ENCODE measurements at places on chromosomes 3 and 15. TPM values are rescaled to one million over a fixed set of nuclear protein-coding genes. Genes with fewer than 3 reads are reported as not detected.

- peak; percentile 83 for DNase-seq
Observed at GRCh38 chr3:51389423-51390183, 1.5 kb upstream of the RBM15B start.

DNA sequence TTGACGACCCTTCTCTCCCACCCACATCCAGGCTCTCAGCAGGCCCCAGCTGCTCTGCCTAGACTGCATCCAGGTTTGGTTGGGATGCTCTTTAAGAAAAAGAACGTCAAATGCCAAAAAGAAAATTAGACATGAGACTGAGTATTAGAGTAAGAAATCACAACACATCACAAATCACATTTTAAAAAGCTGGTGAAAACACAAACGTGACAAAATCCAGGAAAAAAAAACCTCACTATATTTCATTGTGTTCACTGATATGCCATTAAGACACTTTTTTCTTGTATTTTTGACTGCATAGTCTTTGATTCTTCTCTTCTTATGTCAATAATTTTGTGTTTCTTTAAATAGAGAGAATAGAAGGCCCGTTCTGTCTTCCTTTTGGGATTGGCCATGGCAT lies 243.7 kb downstream of the TLE3 start:
- no peak for DNase-seq

The EID1 gene
- total RNA-seq: 168 TPM

GRCh38 chr15:101193120-101193644 lies 58.7 kb downstream of the CHSY1 start:
- DNase-seq: no peak

The GOLGA8J gene
- not detected for total RNA-seq

- peak; percentile 81 for DNase-seq
Observed at GRCh38 chr3:126157083-126157768, 23.2 kb downstream of the ALDH1L1 start.

GRCh38 chr15:41438206-41438605 lies 21.3 kb downstream of the RTF1 start:
- DNase-seq: no peak

- no peak for DNase-seq
Observed at GRCh38 chr3:67516496-67516895, 137.9 kb downstream of the SUCLG2 start.

The KBTBD13 gene
- not detected for total RNA-seq

The SPRED1 gene
- 40.9 TPM for total RNA-seq

The PRR20G gene
- not detected for total RNA-seq

DNA sequence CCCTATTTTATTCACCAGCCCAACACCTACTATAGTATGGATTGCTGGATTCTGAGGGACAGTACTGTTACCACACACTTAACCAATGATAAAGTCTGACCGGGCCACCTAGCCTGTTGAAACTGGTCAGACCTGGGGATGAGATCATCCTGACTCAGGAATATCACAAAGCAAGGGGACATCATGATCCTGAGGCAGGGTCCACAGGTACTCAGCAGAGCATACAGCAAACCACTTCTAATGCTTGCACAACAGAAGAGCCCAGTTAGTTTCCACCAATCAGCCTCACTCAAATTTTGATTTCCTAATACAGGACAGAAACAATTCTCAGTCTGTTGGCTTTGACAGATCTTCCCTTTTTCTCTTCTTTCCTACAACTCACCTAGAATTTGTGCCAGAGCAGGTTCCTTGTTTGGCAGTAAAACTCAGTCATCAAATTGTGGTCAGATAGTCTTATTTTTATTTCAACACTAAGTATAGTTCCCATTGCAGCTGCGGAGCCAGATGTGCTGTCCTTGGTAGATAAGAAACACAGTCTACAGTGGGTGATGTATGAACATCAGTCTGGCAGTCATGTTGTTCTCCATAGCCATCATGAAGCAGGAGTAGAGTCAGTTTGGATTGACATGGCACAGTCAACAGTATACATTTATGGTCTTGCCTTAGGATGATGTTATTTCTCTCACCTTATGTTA lies 90.1 kb upstream of the PRR23C start:
- no peak for DNase-seq

The KLHL6 gene
- not detected for total RNA-seq

The P2RY13 gene
- not detected for total RNA-seq

DNA sequence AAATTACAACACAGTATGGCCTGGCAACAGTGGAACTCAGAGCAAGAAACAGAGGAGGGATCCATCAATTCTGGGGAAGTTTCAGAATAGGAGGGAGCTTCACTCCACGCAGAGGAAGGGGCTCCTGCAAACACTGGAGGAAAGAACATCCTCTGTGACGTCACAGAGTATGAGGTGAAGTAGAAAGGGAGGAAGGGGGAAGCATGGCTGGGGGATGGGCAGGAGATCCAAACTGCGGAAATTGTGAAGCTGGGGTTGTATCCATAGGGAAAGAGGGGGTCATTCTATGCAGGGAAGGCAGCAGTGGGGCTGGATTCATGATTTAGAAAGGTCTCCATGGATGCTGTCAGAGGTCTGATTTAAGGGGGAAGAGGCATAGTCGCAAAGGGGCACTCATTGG lies 8.3 kb upstream of the SCN10A start:
- DNase-seq: no peak

DNA sequence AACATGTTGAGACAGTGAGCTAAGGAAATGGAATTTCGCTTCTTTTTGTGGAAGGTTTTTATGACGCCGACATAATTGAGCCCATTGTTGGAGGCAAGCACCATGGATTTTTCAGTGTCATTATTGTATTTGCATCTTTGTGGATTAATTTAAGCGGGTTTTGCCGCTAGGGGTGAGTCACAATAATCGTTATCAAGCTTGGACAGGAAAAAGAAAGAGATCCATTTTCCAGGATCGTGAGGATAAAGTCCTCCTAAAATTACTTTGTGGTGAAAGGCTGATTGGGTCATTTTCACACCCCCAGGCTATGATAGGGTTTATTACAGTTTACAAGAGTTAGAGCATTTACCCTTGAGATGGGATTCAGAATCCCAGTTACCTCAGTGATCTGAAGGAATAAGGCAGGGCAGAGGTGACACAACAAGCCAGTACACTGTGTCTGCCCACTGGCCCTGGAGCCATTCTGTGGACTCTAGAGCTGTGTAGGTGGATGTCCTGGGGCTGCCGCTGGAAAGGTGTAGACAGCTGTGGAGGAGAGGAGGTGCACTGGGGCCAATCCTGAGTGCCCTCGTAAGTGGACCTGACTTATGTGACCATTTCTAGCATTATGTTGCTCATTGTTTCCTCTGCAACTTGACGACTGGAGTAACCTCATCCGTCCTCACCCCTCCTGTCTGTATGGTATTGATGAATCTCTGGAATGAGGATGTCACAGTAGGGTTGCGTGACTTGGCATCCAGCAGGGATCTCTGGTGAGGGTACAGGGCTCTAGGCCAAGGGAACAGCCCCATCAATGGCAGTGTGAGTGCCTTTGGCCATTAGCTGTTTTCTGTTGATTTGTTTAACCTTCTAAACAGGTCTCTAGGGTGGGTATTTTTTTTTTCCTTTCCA lies 370.1 kb downstream of the LRTM1 start:
- no peak for DNase-seq

DNA sequence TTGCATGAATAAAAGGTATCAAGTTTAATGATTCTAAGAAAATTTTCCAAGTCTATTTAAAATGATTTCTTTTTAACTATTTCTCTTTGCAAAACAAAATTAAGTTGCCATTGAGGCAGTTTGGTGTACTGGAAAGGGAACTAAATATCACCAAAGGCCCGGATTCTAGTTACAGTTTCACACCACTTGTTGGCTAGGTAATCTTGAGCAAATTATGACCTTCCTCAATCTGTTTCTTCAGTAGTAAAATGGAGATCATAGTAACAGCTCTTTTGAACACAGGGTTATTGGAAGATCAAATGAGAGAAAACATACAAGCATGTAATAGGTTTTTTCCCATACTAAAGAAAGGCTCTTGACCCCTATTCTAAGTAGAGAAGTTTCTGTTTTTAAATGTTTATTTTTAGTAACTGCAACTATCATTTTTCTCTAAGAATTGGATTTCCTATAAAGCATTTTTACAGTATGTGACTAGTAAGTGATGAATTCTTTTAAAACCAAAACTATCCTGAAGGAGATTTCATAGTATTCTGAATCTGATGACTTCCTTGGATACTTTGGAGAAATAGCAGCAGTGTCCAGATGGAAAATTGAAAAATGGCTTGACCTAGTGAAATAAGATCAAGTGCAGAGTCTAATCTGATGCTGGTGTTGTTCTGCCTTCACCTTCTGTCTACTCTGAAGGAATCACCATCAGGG lies 15.7 kb downstream of the SCAANT1 start:
- no peak for DNase-seq

Measured in osteocyte (in vitro differentiated cells).